ENCODE measurements at places on chromosomes 13 and 19. TPM values are rescaled to one million over a fixed set of nuclear protein-coding genes. Genes with fewer than 3 reads are reported as not detected.
A peak's percentile ranks its signal among the peaks of the same experiment; 100 is the strongest.

CGB8 gene
- not detected for total RNA-seq

SUGT1 gene
- total RNA-seq: 33.8 TPM

ADAMTSL5 gene
- 6.0 TPM for total RNA-seq

CYP2A7 gene
- not detected for total RNA-seq

FLT3LG gene
- total RNA-seq: 345 TPM

FAM216B gene
- total RNA-seq: not detected

FFAR2 gene
- total RNA-seq: not detected

CEBPG gene
- 22.4 TPM for total RNA-seq

GRCh38 chr19:55071129-55071502 lies 4.6 kb upstream of the EPS8L1 start:
- DNase-seq: no peak
- H3K27me3 ChIP-seq: peaks cover 8% of the 10 kb centered on the region
- H3K4me1 ChIP-seq: no peaks in the 10 kb centered on the region
- H3K4me3 ChIP-seq: no peak overlapping the region

MISP gene
- not detected for total RNA-seq

SHISA7 gene
- total RNA-seq: not detected

- H3K27me3 ChIP-seq: no peaks in the 10 kb centered on the region
- no peaks in the 10 kb centered on the region for H3K36me3 ChIP-seq
- H3K4me3 ChIP-seq: no peak overlapping the region
- no peak for DNase-seq
Observed at GRCh38 chr13:37306778-37307544, 201.5 kb upstream of the CSNK1A1L start.

ATP1A3 gene
- 2.9 TPM for total RNA-seq

GRCh38 chr19:40533508-40533907 lies 43.2 kb upstream of the SHKBP1 start:
- H3K27me3 ChIP-seq: no peaks in the 10 kb centered on the region
- H3K4me3 ChIP-seq: no peak overlapping the region
- H3K4me1 ChIP-seq: peaks cover 16% of the 10 kb centered on the region

DNA sequence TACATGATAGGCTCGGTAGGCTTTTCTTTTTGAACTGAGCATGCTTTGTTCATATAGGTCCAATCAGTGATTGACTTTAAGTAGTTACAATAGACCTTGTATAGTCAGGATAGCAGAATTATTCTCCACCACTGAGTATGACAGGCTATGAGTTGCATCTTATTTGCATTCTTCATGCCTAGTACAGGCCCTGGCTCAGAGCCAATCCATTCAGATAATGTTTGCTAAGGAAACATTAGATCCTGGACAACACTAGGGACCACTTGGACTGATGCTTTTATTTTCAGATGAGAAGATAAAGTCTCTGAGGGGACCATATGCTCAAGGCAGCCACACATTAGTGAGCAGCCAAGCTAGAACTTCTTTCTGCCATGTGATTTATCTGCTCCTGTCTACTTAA lies 133.9 kb downstream of the KL start:
- DNase-seq: no peak
- H3K4me1 ChIP-seq: no peaks in the 10 kb centered on the region
- no peaks in the 10 kb centered on the region for H3K36me3 ChIP-seq

DNA sequence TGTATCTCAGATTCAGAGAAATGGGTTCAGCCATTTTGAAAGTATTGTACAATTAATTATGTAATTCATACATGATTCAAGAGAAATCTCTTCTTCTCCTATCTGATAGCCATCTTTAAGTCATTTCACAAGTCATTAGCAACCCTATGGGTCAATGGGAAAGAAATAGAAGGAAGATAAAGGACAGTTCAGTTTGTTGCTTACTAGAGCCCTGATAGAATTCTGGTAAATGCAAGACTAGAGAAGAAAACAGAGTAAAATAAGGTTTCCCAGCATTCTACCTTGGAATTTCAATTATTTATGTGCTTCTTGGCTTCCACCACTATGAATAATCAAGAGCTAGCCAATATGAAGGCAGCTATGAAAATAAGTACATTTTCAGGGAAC lies 117.7 kb downstream of the LHFPL6 start:
- no peaks in the 10 kb centered on the region for H3K36me3 ChIP-seq
- no peak overlapping the region for H3K4me3 ChIP-seq
- H3K27ac ChIP-seq: no peak overlapping the region
- DNase-seq: no peak
- no peaks in the 10 kb centered on the region for H3K4me1 ChIP-seq
- H3K27me3 ChIP-seq: no peaks in the 10 kb centered on the region

- no peaks in the 10 kb centered on the region for H3K36me3 ChIP-seq
- H3K27ac ChIP-seq: no peak overlapping the region
- H3K4me3 ChIP-seq: no peak overlapping the region
- DNase-seq: peak; percentile 56
Observed at GRCh38 chr19:2648528-2648937, 54.0 kb downstream of the GNG7 start.

MAMSTR gene
- total RNA-seq: 2.1 TPM

- no peak overlapping the region for H3K27ac ChIP-seq
- peaks cover 12% of the 10 kb centered on the region for H3K36me3 ChIP-seq
- no peaks in the 10 kb centered on the region for H3K27me3 ChIP-seq
- no peaks in the 10 kb centered on the region for H3K4me1 ChIP-seq
- H3K4me3 ChIP-seq: no peak overlapping the region
Observed at GRCh38 chr19:8585894-8586750, 8.9 kb upstream of the MYO1F start.

OR7C1 gene
- total RNA-seq: not detected

GRCh38 chr13:51833980-51834379 lies 11.0 kb downstream of the TMEM272 start:
- no peak for DNase-seq
- no peaks in the 10 kb centered on the region for H3K4me1 ChIP-seq
- H3K4me3 ChIP-seq: no peak overlapping the region
- H3K27me3 ChIP-seq: no peaks in the 10 kb centered on the region
- H3K36me3 ChIP-seq: no peaks in the 10 kb centered on the region

GRCh38 chr13:98571955-98572662 lies 4.8 kb downstream of the STK24 start:
- H3K4me1 ChIP-seq: peaks cover 65% of the 10 kb centered on the region
- no peaks in the 10 kb centered on the region for H3K36me3 ChIP-seq
- H3K4me3 ChIP-seq: peak overlapping the region; percentile 63
- H3K27ac ChIP-seq: peak overlapping the region; percentile 85
- no peaks in the 10 kb centered on the region for H3K27me3 ChIP-seq
- DNase-seq: no peak

TMEM59L gene
- total RNA-seq: not detected

CALR3 gene
- not detected for total RNA-seq

DNA sequence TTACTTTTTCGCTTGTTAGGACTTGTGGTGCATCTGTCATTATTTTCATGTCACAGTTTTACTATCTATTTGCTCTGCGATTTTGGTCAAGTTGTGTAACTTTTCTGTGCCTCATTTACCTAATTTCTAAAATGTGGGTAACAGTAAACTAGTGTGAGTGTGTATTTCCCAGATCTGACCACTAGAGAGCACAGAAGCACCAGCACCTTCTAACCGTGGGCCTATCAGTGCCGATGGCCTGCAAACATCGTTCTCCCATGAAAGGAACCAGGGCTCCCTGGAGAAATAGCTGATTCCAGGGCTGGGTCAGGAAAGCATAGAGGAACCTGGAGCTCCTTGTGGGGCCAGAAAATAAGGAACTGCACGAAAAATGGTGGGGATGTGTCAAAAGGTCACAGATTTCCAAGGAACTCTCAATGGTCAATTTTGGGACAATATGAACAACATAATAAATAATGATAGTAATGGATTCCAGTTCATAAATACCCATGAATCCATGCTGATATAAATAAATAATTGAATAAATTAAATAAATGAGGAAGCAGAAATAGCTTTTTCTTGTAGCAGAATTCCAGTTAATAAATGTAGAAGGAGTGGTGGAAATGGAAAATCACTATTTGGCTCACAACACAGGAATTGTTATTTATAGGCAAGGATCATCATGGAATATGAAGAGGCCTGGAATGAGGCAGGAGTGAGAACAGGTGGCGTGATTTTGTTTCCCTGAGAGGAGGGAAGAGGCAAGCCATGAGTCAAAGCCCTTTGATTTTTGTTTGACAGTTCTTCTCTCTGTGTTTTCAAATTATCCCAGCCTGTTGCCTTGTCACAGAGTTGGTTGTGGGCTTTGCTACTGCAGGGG lies 31.1 kb downstream of the CEACAM8 start:
- H3K27me3 ChIP-seq: no peaks in the 10 kb centered on the region
- H3K27ac ChIP-seq: no peak overlapping the region
- no peaks in the 10 kb centered on the region for H3K36me3 ChIP-seq
- no peak overlapping the region for H3K4me3 ChIP-seq
- no peak for DNase-seq
- no peaks in the 10 kb centered on the region for H3K4me1 ChIP-seq

- H3K36me3 ChIP-seq: no peaks in the 10 kb centered on the region
- H3K27me3 ChIP-seq: no peaks in the 10 kb centered on the region
- H3K4me1 ChIP-seq: peaks cover 67% of the 10 kb centered on the region
- DNase-seq: peak; percentile 34
Observed at GRCh38 chr13:99214232-99214631, 13.6 kb downstream of the UBAC2 start.

INSL3 gene
- 6.2 TPM for total RNA-seq

- H3K27me3 ChIP-seq: no peaks in the 10 kb centered on the region
- peaks cover 100% of the 10 kb centered on the region for H3K36me3 ChIP-seq
- no peak overlapping the region for H3K4me3 ChIP-seq
- no peaks in the 10 kb centered on the region for H3K4me1 ChIP-seq
Observed at GRCh38 chr19:46697204-46697960, 19.5 kb downstream of the PRKD2 start.

- no peaks in the 10 kb centered on the region for H3K27me3 ChIP-seq
- H3K36me3 ChIP-seq: peaks cover 34% of the 10 kb centered on the region
- DNase-seq: peak; percentile 89
- no peaks in the 10 kb centered on the region for H3K4me1 ChIP-seq
- no peak overlapping the region for H3K4me3 ChIP-seq
Observed at GRCh38 chr19:42108527-42109389, 23.5 kb downstream of the POU2F2 start.

APOC1 gene
- total RNA-seq: not detected

DNA sequence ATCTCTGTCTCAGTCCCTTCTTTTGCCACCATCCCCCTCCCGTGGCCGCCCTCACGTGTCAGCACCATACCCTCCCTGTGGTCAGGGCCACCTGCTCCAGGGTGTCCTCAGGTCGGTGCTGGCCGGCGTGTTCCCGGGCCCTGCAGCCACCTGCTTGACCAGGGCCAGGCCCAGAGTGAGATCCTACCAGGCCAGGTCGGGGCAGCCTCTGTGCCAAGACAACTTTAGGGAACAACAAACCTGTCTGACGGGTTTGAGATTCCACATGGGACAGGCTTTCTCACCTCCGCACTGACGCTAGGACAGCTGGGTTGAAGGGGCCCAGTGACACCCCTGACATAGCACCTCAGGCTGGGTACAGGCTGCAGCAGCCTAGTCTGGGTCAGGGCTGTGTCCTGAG lies 7.5 kb upstream of the SBNO2 start:
- H3K36me3 ChIP-seq: no peaks in the 10 kb centered on the region
- no peak overlapping the region for H3K4me3 ChIP-seq
- no peaks in the 10 kb centered on the region for H3K27me3 ChIP-seq
- peaks cover 9% of the 10 kb centered on the region for H3K4me1 ChIP-seq
- no peak overlapping the region for H3K27ac ChIP-seq
- no peak for DNase-seq

DNA sequence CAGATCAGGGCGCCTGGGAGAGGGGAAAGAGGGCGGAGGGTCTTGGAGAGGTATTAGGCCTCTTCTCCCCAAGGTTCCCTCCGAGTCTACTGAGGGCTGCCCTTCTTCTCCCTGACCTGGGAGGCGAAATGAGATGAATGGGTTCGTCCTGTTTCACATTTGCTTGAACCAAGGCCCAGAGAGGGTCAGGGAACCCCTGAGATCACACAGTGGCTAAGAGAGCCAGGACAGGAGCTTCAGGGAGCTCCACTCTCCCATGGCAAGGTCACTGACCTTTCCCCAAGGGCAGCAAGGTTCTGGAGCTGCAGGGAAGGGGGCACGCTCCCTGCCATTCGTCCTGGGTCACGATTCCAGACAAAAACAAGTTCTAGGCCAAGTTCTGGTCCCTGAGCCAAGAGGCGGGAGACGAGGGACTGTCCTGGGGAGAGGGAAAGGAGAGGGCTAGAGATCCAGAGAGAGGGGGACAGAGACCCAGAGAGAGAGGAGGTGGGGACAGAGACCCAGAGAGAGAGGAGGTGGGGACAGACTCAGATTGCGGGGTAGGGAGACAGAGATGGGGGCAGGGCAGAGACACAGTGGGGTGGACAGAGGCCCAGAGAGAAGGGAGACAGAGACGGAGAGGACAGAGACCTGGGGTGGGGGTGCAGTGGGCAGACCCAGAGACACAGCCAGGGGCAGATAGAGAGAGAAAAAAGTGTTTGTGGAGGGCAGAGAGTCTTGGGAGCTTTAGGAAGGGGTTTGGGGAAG lies 541 bp downstream of the ASPDH start:
- H3K27ac ChIP-seq: no peak overlapping the region
- H3K4me1 ChIP-seq: peaks cover 16% of the 10 kb centered on the region
- H3K4me3 ChIP-seq: no peak overlapping the region
- no peaks in the 10 kb centered on the region for H3K27me3 ChIP-seq

DNA sequence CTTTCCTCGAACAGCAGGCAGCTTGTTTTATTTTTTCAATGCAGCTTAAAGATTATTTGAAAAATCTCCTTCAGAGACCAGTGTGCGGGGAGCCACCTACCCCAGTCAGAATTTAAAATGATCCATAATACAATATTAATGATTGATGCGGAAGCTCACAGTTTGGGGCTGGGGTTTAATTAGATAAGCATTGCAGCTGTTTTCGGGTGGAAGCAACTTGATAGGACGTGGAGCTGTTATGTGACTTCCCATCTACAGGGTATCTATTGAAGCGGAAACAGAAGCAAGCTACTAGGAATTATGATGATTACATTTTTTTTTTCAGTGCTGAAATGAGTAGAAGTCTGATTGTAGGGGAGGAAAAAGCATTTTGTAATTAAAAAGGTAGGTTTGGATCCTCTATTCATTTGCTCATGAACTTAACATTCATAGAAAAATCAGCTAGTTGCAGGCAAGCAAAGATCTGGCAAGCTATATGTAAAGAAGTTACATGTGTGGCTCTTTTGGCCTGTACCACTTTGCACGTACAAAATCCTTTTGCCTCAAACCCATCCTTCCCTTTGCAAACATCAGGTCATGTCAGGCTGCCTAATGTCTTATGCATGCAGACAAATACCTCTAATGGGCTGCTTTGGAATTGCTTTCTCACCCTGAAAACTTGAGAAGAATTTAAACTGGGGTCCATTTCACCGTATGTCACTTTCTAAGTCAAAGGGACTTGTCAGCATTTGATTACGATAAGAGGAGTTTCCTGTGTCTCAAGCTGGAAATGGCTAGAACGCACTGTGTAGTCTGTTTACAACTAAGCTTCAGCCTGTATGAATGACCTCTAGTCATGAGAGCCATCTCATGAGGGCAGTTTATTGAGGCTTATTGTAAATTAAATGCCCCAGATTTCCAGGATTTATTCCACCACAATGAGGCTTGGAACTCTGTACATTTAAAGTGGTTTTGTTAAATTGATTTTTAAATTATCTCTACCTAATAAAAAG lies 267.1 kb upstream of the TMTC4 start:
- H3K4me3 ChIP-seq: no peak overlapping the region
- no peaks in the 10 kb centered on the region for H3K36me3 ChIP-seq
- DNase-seq: no peak
- no peaks in the 10 kb centered on the region for H3K27me3 ChIP-seq
- no peaks in the 10 kb centered on the region for H3K4me1 ChIP-seq
- H3K27ac ChIP-seq: no peak overlapping the region

GRCh38 chr13:101631395-101631794 lies 178.9 kb downstream of the ITGBL1 start:
- DNase-seq: no peak
- no peak overlapping the region for H3K4me3 ChIP-seq
- H3K4me1 ChIP-seq: peaks cover 10% of the 10 kb centered on the region
- H3K27me3 ChIP-seq: no peaks in the 10 kb centered on the region

GRCh38 chr13:50214514-50214913 lies 199.3 kb downstream of the KCNRG start:
- no peaks in the 10 kb centered on the region for H3K4me1 ChIP-seq
- H3K27ac ChIP-seq: no peak overlapping the region
- no peaks in the 10 kb centered on the region for H3K27me3 ChIP-seq
- no peaks in the 10 kb centered on the region for H3K36me3 ChIP-seq
- no peak overlapping the region for H3K4me3 ChIP-seq
- no peak for DNase-seq

Measured in naive thymus-derived CD4-positive, alpha-beta T cell (primary cell).